CD4-positive, alpha-beta memory T cell (primary cell): ENCODE measurements at places on chromosomes 16 and 17.

- no peak for DNase-seq
Measured at GRCh38 chr16:81630635-81631031, 148.5 kb upstream of the PLCG2 start.

GRCh38 chr16:11056090-11056992, 112.0 kb downstream of the CLEC16A start:
- DNase-seq: no peak

DNA sequence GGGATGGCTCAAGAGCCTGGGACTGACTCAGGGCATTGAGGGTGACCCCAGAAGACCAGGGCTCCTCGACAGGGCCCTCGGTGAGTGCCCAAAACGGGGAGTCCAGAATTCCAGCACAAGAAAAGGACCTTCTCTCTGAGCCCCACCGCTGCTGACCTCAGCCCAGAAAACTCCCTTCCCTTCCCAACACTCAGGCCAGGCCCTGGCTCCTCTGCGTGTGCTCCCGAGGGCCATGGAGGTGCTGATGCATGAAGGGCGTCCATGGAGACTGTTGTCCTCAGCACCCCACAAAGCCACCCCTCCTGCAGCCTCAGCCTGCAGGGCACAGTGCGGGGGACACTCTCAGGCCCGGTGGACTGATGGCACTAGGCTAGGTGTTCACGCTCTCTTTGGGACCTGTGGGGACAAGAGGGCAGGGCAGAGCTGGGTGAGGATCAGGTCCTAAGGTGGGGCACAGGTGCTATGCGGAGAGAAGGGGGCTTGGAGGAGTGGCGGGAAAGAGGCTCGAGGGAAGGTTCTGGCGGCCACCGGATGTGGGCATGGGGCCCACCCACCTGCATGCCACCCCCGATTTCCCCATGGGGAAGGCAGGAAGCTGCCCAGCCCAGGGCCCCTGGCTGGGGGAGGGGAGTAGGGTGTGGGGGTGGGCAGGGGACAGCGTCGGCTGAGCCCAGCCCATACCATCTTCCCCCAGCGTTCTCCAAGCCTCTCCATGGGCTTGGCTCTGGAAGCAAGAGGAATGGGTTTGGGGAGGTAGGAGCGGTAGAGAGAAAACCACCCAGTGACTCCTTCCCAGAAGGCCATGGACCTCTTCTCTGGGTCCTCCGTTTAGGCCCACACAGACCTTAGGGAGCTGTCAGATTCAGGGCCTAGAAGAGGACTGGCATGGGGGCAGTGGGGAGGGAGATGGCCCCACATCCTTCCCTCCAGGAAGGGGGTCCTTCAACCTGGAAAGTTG, 4.5 kb upstream of the TSPOAP1 start:
- no peak for DNase-seq

DNA sequence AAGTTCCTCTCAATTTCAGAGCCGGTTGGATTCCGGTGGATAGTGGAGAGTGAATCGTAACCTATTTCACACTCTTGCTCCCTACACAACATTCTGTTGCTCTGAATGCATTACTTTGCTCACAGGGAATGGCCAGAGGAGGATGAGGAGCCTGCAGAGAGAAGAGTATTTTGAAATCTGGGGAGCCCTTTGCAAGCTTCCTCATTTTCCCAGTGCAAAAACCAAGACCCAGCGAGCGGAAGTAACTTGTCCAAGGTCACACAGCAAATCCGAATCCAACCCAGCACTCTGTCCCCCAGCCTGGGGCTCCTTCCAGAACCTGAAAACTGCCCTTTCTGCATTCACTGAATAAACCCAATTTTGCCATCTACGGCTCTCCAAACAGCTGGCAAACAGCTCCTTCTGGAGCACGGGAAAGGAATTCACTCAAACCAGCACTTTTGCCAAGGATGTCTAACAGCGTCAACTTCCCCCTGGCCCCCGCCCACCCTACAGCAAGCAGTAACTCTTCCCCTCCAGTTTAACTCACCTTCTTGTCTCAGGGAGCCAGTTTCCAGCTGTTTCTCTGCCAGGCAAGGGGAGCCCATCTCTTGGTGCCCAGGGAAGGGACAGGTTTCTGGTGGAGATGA, 557 bp downstream of the KCNG4 start:
- DNase-seq: no peak

DNA sequence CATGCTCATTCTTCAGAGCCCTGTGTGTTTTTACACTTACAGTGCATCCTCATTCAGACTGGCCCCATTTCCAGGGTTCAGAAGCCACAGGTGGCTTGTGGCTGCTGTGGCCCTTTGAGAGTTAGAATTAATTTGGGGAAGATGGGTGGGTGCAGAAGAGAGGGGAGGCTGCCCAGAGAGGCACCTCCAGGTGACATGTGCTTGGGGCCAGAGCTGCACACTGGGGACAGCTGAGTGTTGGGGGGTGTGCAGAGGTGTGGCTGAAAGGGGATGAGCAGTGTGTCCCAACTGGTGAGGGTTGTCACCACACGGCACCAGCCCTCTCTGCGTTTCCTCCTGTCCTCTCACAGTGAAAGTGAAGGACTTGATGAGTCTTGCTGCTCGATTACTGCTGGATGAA, 6.9 kb upstream of the EIF1 start:
- no peak for DNase-seq

GRCh38 chr16:2482708-2483534, 8.0 kb downstream of the TBC1D24 start:
- DNase-seq: no peak

GRCh38 chr17:50866261-50866949, at the start of gene TOB1:
TSS of gene TOB1 (minus strand) at chr17:50866354. CDS start at chr17:50864017, 2,337 bp downstream.
- peak; percentile 97 for DNase-seq

DNA sequence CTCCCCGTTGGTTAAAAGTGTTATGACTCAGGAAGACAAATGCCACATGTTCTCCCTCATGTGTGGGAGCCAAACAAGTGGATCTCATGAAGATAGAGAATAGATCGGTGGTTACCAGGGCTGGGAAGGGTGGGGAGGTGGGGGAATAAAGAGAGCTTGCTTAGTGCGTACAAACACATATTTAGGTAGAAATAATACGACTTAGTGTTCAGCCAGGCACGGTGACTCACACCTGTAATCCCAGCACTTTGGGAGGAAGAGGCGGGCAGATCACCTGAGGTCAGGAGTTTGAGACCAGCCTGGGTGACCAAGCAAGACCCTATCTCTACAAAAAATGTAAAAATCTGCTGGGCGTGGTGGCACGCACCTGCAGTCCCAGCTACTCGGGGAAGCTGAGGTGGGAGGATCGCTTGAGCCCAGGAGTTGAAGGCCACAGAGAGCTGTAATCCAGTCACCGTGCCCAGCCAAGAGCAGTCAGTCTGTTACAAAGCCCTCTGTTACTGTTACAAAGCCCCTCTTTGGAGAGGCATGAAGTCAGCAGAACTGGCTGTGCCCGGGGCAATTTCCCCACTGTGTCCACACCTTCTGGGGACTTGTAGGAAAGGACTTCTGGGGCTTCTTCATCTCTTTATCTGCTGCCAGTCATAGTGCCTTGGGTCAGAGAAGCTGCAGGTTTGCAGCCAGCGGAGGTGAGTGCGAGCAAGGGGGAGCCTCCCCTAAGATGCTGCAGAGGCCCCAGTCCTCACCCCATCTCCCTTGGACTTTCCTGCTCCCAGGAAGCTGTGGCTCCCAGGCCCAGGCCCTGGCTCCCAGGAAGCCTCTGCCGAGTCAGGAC, 4.3 kb upstream of the ALDH3A1 start:
- no peak for DNase-seq

- DNase-seq: no peak
Measured at GRCh38 chr16:63050391-63050790, 1014.2 kb upstream of the CDH8 start.

GRCh38 chr16:9447195-9447551, 355.7 kb downstream of the HAPSTR1 start:
- DNase-seq: no peak

- DNase-seq: no peak
Measured at GRCh38 chr16:54236773-54237172, 49.8 kb downstream of the IRX3 start.

DNA sequence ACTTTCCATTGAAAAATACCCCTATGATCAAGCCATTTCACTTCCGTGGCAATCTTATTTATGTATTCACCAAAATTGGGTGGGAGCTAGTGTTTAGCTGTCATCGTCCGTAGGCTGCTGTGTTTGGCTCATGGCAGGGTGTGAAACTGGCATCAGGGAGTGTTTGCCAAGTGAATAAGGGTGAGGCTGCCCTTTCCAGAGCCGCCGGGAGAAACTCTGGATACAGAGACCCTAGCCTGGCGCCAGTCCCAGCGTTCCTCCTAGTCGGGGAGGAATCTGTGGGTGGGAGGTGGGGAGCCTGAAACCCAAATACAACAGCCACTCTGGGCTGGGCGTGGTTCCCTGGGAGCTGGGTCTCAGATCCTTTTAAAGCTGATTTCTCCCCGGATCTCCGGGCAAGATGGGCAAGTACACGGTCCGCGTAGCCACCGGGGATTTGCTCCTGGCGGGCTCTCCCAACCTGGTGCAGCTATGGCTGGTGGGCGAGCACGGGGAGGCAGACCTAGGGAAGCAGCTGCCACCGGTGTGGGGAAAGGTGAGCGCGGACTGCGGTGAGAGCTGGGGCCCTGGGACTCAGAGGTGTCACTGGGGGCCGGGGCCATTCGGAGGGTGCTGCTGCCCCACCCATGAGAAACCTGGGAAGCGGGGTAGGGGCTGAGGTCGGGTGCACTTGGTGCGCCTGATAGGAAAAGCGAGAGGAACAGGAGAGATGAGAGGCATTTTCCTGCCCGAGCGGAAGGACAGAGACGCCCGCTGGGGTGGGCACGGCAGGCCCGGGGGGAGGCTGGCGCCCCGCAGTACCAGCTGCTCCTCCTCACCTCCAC, 62.1 kb upstream of the TEKT1 start:
- no peak for DNase-seq

DNA sequence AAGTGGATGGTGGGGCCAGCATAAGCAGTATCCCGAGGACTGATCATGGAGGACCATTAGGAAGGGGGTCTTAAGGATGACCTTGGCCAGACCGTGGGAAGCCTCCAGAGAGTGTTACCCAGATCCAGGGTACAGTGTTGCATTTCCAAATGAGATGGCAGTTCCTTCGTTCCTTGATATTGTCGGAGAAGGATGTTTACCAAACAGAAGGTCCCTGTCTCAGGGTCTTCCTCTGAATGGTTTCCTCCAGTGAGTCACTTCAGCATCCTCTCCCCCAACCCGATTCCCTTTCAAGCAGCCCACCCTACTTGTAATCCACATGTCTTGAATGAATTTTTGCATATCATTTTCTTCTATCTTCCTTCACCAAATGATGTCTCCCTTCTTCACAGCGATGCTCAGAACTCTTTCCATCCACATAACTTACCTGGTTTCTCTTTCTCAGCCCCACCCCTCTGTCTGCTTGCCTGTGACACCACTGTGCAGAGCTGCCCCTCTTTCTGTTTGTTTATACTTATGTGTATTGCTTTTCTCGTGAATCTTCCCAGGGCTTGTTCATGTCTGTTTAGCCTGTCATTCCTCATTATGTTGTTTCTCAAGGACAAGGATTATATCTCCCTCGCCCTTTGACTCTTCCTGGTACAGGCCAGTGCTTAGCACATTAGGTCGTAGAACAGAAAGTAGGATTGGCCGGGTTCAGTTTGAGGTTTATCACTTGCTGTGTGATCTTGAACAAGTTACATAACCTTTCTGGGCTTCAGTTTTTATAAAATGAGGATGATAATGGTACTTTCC, 5.7 kb downstream of the GOSR2 start:
- DNase-seq: no peak

GRCh38 chr16:84737192-84738011, 37.6 kb downstream of the USP10 start:
- DNase-seq: no peak
